Left ventricle myocardium superior (tissue), 1 donor: ENCODE measurements at places on chromosomes 6 and 20.

GRCh38 chr6:56753811-56754210, 111.1 kb upstream of the DST start:
- DNase-seq = no peak

DNA sequence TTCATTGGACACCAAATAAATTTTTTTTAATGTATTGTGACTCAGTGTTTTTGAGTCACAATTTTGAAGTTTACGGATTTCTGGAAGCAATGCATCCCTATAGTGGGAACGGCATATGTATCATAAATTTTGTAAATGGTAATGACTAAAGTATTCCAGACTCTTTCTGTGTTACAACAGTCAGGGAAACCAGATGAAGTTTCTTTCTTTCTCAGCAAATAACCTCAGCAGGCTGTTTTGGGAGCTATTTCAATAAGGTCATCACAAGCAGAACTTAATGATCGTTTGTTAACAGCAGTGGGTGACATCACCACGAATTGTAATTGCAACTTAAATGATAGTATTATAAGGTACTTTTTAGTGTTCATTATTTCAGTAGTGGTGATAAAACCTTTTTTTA, 52.0 kb downstream of the HIVEP1 start:
- DNase-seq = no peak

DNA sequence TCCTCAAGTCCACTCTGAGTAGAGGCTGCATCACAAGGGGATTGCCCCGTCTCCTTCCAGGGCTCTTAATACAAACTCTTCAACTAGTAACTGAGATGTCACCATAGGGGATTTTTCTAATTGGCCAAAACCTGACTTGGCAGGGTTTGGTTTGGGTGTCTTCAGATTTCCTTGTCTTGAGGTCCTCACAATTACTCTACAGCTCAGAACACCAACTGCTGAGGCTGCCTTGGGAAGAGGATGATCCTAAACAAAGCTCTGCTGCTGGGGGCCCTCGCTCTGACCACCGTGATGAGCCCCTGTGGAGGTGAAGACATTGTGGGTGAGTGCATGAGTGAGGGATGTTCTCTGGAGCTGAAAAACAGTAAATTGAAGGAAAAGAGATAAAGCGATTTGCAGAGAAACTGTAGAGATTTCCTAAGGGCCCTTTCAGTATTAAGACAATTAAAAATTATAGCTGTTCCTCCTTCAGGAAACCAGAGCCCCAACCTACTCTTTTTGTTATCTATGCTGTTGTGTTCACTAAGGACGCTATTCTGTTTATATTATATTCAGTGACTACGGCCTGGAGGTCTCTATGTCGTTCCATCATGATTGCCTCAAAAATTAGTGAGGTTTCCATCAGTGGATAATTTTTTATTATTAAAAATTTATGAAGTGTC, at the start of gene HLA-DQA1:
Gene HLA-DQA1 (plus strand): TSS at position 188 of the 662 bp plus-strand sequence. CDS start 53 bp downstream, at position 241.
- no peak for DNase-seq

GRCh38 chr6:116695401-116695800, 14.4 kb downstream of the KPNA5 start:
- no peak for DNase-seq

GRCh38 chr20:12177657-12178293, 260.1 kb downstream of the BTBD3 start:
- DNase-seq = no peak

DNA sequence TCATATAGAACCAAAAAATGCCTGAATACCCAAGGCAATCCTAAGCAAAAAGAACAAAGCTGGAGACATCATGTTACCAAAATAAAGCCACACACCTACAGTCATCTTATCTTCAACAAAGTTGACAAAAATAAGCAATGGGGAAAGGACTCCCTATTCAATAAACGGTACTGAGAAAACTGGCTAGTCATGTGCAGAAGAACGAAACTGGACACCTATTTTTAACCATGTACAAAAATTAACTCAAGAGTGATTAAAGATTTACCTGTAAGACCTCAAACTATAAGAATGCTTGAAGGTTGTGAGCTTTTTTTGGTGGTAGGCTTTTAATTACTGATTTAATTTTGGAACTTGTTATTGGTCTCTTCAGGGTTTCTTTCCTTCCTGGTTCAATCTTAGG, 236.0 kb upstream of the DEFB112 start:
- no peak for DNase-seq

- DNase-seq = no peak
Observed at GRCh38 chr20:14612391-14612790, 275.0 kb upstream of the FLRT3 start.

DNA sequence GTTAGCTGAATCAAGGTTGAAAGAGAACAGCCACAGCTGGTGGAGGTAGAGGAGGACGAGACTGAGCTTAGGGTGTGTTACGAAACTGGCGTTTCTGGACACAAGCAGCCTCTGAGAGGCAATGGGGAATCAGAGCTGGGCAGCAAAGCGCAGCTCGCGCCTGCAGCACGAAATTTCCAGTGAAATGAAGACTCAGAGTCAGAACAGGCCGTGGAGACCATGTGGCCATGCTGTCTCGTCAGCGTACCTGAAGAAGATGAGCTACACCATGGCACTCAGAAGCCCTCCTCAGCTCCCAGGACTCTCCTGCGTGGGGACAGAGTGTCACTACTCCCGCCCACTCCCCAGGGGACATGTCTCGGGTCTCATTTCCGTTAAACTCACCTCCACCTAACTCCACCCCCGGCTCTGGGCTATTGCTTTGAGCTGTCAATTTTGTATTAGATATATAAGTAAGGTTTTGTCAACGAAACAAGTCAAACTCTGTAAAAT, 256.9 kb downstream of the ERMARD start:
- DNase-seq = no peak

DNA sequence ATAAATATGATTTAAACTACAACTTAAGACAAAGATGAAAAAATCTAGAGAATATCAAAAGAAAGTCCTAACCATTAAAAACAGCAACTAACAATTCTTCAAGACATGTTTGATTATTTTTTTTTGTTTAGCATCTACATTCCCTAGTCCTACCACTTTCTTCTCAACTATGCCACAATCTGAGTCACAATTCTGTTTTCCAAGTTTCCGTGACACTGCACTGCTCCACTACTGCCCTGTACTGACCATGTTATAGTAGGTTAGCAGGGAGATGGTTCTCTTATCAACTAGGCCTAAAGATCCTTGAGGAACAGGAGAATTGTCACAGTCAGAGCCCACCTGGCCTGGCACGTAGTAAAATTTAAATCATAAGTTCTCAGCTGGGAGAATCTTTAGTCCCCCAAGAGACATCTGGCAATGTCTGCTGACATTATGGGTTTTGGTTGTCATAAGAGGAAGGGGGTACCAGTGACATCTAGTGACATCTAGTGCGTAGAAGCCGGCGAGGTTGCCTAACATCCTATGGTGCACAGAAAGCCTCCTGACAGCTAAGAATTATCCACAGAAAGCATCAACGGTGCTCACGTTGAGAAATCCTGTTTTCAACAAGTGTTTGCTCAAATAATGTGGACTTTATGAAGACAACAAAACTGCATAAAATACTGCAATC, 100.5 kb downstream of the PDE10A start:
- no peak for DNase-seq

DNA sequence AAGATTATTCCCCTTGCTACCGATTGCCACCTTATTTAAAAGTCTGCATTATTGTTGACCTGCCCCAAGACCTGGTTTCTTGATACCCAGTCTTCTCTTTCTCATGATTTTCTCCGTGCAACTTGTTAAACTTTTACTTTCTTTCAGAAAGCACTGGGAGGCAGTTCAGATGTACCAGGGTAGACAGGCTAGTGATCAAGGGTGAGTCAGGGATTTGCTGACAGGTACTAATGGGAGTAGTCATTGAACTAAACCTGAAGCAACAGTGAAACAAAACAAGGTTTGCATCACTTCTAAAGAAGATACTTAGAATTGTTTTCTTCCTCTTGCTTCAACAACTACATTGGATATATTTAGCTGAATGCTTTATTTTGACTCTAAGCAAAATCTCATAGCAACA, 124.4 kb downstream of the KCNQ5 start:
- DNase-seq = no peak

GRCh38 chr6:13733178-13733887, 21.7 kb upstream of the RANBP9 start:
- DNase-seq = peak; percentile 61

GRCh38 chr20:17957505-17958363, 10.9 kb downstream of the SNX5 start:
- no peak for DNase-seq

DNA sequence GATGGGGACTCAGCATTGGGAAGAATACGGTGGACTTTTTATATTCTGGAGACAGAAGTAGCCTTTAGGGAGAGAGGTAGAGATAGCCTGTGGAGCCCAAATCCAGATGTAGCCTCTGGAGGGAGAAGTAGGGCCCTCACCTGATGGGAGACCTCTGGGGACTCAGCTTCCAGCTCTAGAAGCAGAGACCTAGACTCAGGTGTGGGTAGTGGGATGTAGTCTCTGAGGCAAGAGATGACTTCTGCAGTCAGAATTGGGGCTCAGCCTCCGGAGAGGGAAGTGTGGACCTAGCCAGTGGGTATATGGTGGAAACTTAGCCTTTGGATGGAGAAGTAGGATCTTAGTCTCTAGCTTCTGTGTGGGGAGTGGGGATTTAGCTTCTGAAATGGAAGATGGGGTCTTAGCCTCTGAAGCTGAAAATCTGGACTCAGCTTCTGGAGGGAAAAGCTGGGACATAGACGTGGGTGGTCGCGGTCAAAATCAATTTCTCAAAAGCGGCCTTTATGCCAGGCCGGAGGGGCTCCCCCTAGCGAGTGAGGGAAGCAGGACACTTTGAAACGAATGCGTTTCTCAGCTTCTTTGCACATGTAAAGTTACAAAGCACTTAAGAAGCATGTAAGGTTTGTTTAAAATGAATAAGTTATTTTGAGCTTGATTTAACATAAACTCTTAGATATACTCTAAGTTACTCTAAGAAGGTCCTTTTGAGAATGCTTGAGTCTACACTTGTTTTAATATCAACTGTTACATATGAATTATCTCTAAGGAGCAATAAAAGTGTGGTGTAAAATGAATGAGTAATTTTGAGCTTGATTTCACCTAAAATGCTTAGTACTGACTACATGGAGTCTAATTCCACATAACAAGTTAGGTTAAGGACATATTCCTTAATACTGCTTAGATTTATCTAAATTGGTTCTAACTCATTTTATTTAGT, 12.9 kb upstream of the ZNF343 start:
- DNase-seq = peak; percentile 50

- no peak for DNase-seq
Observed at GRCh38 chr20:12827816-12828385, 180.9 kb upstream of the SPTLC3 start.

GRCh38 chr6:168035098-168035660, 37.7 kb downstream of the KIF25 start:
- DNase-seq = peak; percentile 79

GRCh38 chr6:80504882-80505281, 398.4 kb downstream of the BCKDHB start:
- no peak for DNase-seq

DNA sequence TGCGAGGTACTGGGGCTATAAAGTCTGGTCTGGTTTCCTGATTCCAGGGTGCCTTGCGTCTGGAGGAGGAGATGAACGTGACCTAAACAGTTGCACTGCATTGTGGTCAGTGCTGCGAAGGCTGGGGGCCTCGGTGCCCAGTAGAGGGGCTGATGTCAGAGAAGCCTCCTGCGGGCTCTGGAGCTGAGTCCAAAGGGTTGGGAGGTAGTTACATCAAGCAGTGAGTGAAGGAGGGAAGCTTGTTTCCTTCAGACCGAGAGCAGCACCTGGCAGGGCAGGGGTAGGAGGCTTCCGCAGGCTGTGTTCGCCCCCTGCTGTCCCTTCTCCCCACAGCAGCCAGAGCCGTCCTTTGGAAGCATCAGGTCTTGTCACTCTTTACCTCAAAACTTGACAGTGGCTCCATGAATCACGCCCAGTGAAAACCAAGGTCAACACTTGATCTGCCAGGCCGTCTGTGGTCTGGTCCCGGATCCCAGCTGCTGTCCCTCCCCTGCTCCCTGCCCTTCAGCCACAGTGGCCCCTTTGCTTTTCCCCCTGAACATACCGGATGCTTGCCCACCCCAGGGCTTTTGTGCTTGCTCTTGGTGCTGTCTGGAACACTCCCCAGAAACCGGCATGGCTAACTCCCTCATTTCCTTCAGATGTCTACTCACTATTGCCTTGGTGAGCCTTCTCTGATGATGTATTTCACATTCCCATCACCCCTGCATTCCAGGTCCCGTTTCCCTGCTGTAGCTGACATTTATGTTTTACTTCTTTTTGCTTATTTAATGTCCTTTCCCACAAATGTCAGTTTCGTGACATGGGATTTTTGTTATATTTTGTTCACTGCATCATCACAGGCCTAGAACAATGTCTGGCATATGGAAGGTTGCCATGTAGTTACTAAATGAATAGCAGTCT, 7.0 kb downstream of the DYNLRB1 start:
- DNase-seq = no peak

DNA sequence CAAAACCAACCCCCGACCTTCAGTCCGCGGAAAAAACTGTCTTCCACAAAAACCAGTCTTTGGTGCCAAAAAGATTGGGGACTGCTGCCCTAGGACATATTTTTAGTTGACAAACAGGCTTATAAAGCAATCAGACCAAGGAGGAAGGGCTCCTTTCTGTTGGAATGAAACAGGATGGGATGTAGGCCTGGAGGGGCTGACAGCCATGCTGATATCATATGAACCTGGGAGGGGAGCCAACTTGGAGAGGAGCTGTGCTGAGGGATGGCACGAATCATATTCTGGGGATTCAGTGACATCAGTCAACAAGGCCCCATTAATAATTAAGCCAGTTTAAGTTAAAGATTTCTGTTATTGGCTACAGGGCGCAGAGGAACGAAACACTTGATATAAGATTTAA, 225.4 kb upstream of the TSHZ2 start:
- DNase-seq = no peak

DNA sequence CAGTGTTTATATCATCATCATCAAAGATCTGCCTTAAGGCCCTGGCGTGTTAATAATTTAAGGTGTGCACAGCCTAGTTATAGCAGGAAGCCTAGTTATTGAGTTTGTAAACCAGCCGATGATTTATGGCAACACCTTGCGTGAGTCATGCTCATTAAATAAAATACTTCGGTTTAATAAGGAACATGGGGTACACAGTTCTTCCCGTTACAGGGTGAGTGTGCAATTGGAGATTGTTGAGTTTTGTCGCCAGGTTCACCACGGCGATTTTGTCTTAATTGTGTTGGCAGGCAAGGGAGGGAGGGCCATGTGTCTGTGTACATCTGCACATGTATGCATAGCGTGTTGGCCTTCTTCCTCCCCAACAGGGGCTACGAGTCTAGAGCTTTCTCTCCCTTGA, 104.0 kb downstream of the TFAP2A start:
- DNase-seq = no peak

GRCh38 chr6:111724039-111724438, 118.4 kb upstream of the TRAF3IP2 start:
- no peak for DNase-seq

GRCh38 chr6:116175344-116175743, 49.4 kb upstream of the COL10A1 start:
- DNase-seq = no peak

GRCh38 chr6:22471132-22471690, 98.2 kb upstream of the HDGFL1 start:
- DNase-seq = peak; percentile 56
